ENCODE measurements at places on chromosomes 1 and 21. TPM values are rescaled to one million over a fixed set of nuclear protein-coding genes. Genes with fewer than 3 reads are reported as not detected.

Gene SERPINC1
- polyA plus RNA-seq, result not detected

- DNase-seq, result no peak
Observed at GRCh38 chr1:101907264-101907663, 89.5 kb downstream of the OLFM3 start.

DNA sequence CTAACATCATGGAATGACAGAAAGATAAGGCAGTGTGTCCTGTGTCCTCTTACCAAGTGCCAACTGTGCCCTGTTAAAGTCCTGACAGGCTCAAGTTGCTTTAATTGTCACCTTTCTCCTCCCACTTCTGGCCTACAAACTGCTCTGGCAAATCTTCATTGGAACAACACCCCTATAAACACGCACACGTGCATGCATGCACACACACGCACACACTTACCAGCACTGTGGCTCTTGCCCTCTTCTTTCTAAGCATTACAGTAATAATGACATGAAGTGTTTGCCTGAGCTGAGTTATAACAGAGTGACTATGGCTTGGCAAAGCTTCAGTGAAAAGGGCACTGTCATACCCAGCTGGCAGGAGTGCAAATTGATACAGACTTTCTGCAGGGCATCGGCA lies 82.3 kb upstream of the SYT6 start:
- no peak for DNase-seq

GRCh38 chr1:169970114-169970513 lies 76.4 kb upstream of the SCYL3 start:
- DNase-seq, result no peak

GRCh38 chr1:226643177-226643576 lies 94.6 kb downstream of the STUM start:
- peak; percentile 62 for DNase-seq

DNA sequence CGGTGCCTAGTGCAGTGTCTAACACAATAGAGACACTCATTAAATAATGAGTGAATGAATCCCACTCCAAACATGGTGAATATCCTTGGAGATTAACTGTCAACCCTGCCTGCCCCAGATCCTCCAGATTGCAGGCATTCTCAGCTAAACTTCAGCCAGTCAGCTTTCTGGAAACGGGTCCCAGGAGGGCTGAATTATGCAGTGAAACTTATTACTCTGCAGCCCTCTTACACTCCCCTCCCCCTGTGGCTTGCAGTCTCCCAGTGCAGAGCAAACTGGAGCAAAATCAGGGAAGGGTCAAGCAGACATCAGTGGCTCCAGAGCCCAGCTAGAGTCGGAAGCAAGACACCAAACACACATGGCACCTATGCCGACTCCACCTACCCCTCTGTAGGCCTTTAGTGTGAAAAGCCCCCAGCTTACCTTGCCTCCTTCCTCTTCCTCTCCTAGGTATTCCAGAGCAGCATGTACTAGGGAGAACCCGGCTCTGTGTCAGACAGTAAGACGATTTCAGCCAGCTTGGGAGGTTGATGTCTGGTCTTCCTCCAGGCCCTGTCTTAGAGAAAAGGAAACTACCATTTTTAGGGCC lies 6.5 kb upstream of the RGS16 start:
- DNase-seq, result no peak

Gene LCE1C
- polyA plus RNA-seq, result not detected

DNA sequence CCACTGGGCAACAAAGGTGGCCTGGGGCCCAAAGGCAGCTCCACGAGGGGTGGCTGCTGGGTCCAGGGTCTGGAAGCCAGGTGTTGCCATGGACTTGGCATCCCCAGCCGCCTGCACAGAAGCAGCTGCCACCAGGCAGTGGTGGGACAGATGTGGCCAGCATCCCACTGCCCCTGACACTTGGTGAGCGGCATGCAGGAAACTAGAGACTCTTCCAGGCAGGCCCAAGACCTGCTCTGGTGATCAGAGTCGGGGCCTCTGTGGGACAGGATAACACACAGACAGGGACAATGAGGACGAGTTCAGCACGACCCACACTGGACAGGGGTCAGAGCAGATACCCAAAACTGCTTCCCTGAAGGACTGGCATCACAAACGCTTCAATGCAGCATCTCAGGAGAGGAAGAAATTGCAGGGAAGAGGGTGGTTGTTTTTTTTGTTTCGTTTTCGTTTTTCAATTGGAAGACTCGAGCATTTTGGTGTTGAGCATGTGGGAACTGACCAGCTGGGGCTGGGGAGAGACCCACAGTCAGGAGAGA lies 34.1 kb upstream of the RNF187 start:
- DNase-seq, result no peak

Data from naive thymus-derived CD4-positive, alpha-beta T cell (primary cell).